NCI-H69 (cell line): ENCODE measurements at places on chromosomes 11 and 22.

DNA sequence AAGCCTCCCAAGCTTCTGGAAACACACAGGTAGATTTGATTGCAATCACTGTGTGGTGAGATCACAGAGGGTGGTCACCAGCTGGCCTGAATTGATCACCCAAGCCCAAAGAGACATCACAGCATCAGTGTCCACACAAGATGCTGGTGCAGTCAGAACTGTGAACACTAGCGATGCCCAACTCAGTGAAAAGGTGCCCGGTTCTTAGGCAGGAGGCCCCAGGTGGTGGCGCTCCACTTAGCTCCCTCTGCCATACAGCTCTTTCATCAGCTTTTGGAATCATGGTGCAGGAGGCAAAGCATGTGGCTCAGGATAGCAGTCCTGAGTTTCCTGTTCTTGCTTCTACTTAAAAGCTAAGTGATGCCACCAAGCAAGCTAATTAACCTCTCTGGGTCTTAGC, 11.1 kb downstream of the DGCR2 start:
- peak; percentile 46 for DNase-seq

- DNase-seq, result no peak
Measured at GRCh38 chr11:69512790-69513189, 31.3 kb downstream of the LINC01488 start.

GRCh38 chr11:40689823-40690222, 769.6 kb downstream of the LRRC4C start:
- DNase-seq, result no peak

DNA sequence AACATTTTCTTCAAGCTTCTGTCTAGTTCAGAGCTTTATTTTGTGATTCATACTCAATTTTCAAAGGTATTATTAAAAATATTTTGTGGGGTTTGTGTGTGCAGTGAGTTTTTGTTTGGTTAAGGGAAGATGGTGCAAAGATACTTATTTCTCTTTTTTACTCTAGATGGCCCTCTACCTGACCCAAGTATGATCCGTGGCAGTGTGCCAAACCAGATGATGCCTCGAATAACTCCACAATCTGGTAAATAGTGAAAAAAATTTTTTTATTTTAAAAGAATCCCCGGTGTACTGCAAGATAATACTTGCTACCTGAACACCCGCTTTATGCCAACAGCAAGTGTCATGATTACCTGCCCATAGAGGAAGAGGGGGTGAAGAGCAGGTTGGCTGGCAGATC, 54.2 kb downstream of the EP300 start:
- peak; percentile 16 for DNase-seq

DNA sequence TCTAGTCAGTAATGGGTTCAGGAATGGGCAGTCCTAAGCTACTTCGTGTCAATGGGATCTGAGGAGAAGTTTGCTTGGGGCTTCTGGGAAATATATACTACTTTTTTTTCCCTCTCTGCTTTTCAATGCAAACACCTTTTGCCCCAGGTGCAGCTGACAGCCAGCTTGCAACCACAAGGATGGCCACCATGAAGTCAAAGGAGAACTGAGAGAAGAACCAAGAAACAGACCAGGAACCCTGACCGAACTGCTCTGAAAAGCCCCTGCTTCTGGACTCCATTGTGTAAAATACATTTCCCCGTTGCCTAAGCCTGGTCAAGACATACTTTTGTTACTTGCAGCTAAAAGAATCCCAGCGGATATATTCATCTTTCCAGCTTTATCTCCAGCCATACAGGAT, 20.1 kb upstream of the CD44 start:
- DNase-seq, result no peak

- no peak for DNase-seq
Measured at GRCh38 chr11:19472679-19473078, 231.9 kb upstream of the E2F8 start.

- no peak for DNase-seq
Measured at GRCh38 chr11:61913699-61914395, 3.5 kb downstream of the RAB3IL1 start.

DNA sequence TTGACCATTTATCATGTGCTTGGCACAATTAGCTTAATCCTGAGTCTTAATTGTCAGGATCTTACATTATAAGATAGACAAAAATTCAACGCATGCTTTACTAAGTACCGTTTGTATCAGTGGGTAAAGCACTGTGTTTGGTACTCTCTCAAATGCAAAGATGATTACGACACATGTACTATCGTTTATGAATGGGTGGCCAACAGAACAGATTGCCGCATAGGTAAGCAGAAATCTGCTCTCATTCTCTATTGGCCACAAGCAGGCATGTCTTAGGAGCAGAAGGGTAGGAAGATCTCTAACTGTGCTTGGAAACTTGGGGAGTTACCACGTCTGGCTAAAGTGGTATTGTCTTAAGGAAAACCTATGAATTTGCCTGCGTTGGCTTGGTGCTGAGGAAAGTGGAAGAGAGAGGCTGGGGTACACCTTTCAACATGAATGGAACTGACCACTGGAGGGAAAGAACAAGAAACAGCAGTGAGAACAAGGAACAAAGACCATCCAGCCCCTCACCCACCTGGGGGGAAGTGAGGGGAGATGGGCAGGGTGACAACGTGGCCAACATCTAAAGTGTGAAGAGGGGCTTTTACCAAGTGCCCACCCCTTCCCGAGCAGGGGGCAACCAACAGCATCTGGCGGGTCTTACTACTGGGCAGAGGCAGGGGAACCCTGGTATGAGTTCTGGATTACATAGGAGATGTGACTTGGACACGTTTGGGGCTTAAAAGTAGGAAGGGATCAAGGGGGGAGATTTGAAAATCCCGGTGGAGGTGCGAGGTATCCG, 1.0 kb upstream of the TUBA8 start:
- DNase-seq, result peak; percentile 36

- DNase-seq, result peak; percentile 43
Measured at GRCh38 chr22:40196628-40197360, 19.1 kb downstream of the TNRC6B start.

- DNase-seq, result no peak
Measured at GRCh38 chr11:79237703-79238102, 203.1 kb downstream of the TENM4 start.

- no peak for DNase-seq
Measured at GRCh38 chr22:48199667-48200066, 1437.2 kb downstream of the TBC1D22A start.

DNA sequence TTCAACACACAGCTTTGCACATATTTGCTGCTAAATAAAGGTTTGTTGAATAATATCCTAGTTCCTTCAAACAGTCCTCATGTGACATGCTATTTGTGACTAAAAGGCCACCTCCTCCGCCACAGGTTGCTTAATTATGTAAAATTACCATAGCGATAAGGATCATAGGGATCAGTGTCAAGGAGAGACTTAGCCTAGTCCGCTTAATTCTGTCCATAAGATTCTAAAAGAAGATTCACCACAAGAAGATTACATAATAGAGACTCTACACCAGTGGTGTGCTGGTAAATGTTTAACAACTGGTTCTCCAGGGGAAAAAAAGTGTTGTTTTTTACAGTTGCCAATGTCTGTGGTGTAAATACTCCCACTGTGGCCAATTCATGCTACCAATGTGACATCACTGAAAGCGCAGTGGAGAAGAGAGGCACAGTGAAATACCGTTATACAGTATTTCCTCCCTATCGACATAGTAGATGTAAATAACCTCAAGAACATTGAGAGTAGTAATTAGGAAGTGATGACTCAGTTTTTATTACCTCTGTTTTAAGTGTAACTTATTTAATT, 4.2 kb upstream of the CHRDL2 start:
- DNase-seq, result peak; percentile 32

DNA sequence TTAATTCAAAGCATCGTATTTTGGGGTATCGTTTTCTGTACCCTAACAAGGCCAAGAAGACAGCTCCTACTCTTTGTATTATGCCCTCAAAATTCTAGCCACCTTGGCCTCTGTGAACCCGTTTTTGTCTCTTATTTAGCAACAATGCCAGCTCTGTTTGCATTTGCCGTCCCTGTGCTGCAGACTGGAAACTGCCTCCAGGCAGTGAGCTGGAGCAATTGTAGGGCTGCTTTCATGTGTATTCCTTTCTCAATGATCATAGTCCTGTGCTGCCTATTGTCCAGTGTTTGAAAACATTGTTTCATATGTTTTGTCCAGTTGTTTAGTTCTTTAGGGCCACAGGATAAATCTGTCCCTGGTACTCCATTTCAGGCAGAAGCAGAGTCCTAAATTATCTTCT, 19.9 kb upstream of the BACE1-AS start:
- DNase-seq, result peak; percentile 62

- DNase-seq, result no peak
Measured at GRCh38 chr11:75107187-75107586, 10.5 kb upstream of the OR2AT4 start.

DNA sequence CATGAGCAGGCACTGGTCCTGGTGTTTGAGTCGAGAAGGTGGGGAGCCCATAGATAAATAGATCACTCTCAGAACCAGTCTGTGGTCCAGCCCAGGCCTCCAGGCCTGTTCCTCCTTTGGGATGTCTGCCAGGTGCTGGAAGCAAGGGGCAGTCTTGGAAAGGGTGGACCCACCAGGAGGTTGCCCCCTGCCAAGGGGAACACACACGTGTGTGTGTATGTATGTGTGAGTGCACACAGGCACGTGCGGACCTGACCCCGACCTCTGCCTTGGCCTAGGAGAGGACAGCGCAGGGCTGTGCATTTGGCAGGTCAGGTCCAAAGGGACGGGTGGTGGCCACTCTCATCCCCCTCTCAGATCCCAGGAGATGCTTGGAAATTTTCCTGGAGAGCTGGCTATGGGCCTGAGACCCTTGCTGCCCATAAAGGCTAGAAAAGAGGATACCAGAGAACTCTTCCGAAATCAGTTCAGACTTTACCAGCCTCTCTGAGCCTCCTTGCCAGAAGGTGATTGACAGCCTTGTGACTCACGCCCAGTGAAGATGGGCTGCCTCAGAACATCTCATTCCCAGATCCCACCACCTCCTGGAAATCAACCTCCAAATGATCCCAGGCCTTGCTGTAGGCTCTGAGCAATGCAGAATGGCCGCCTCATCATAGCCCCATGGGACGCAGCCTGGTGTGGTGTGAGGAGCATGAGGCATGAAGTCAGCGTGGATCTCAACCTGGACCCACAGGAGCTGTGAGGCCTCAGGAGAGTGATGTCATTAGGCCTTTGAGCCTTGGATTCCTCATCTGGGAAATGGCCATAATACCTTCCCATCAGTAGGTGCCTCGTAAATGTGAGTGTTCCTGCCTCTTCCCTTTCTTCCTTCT, 24.0 kb upstream of the CREB3L1 start:
- no peak for DNase-seq

- no peak for DNase-seq
Measured at GRCh38 chr22:49646876-49647275, 180.8 kb downstream of the BRD1 start.

- DNase-seq, result no peak
Measured at GRCh38 chr11:87560352-87560751, 522.6 kb downstream of the TMEM135 start.

GRCh38 chr22:40055143-40055883, 60.6 kb downstream of the FAM83F start:
- no peak for DNase-seq

- DNase-seq, result no peak
Measured at GRCh38 chr11:92295175-92296137, 70.8 kb downstream of the FAT3 start.

GRCh38 chr22:47059076-47059475, 296.6 kb downstream of the TBC1D22A start:
- DNase-seq, result no peak

- no peak for DNase-seq
Measured at GRCh38 chr11:57219021-57219627, 17.9 kb downstream of the APLNR start.

DNA sequence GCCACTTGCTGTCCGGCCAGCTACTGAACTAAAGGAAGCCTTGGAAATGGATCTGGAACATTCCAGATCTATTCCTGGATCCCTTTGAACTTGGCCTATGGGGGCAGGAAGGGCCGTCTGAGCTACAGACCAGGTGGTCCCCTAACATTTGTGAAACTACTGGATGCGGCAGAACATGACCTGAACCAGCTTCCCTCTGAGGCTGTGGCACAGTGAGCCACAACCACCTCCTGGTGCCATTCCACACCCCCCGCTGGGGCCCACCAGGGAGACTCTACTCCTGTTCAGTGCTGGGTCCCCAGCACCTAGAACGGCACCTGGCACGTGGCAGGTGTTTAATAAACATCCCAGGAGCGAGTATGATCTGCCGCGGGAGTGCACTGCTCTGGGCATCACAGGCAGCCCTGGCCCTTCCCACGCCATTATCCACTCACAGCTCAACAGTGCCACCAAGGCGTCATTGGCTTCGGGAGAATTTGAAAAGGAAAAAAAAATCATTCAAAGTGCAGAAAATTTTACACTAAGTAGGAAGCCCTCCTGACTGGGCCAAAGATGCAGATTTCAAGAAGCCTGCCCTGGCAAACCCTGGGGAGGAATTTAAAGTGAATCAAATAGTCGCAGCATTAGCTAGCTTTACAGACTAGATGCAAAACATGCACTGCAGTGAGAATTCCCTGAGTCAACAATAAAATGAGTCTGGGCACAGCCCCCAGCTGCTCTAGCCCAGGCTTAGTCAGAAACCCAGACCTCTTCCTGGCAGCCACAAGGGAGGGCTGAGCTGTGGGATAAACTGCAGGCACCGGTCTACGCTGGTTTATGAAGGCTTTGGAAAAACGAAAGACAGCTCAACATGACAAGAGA, 14.3 kb upstream of the EFCAB6 start:
- peak; percentile 72 for DNase-seq

DNA sequence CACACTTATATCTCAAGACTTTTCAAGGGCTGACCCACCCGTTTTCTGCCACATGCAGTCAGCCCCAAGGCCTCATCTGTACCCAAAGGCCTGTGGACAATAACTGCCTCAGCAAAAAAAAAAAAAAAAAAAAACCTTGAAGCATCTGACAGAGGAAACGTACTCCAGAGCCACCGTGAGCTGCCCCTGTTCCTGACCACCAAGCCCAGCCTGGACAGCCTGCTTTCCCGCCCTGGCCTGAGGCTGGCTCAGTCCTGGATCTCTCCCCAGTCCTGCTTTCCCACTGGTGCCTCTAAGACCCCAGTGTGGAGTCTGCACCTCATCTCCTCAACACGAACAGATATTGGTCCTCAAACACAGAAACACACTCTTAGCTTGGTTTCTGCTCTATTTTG, 66.5 kb downstream of the SLC35F2 start:
- no peak for DNase-seq

GRCh38 chr22:21791635-21792625, 56.3 kb upstream of the YPEL1 start:
- DNase-seq, result no peak

DNA sequence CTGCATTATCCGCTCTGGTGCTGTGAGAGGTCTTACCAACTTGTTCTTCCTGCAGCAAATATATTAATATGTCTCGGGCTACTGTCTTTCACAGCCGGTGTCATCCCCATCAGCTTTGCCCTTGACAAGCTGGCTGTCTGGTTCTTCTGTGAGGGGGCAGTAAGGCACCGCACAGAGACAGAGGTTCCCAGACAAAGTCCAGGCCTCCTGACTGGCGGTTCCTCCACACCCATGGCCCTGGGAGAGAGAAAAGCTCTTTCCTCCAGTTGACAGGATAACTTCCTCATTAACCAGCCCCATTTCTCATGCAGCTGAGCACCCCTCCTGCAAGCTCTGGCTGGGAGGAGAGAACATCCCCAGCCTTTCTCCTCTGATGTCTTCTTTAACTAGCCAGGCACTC, 212.5 kb upstream of the SEZ6L start:
- no peak for DNase-seq

- peak; percentile 40 for DNase-seq
Measured at GRCh38 chr22:36838119-36839030, 21.5 kb upstream of the PVALB start.

- no peak for DNase-seq
Measured at GRCh38 chr22:37059876-37060449, 8.4 kb downstream of the KCTD17 start.

GRCh38 chr11:64482588-64482987, 108.4 kb upstream of the SLC22A12 start:
- no peak for DNase-seq
